Upper lobe of right lung (tissue), 1 donor: ENCODE measurements at places on chromosomes 2 and 18. TPM values are rescaled to one million over a fixed set of nuclear protein-coding genes. Genes with fewer than 3 reads are reported as not detected.

The AQP12B gene
- not detected for total RNA-seq

The UGT1A4 gene
- total RNA-seq: not detected

The SH3RF3 gene
- 7.4 TPM for total RNA-seq

The CNRIP1 gene
- 23.8 TPM for total RNA-seq

The RIT2 gene
- not detected for total RNA-seq

The RAB17 gene
- 50.9 TPM for total RNA-seq

The MLPH gene
- total RNA-seq: 423 TPM
